ENCODE measurements at places on chromosomes 5 and 9.

GRCh38 chr5:67437905-67438845 is 241.6 kb upstream of the CD180 start:
- no peak for DNase-seq

DNA sequence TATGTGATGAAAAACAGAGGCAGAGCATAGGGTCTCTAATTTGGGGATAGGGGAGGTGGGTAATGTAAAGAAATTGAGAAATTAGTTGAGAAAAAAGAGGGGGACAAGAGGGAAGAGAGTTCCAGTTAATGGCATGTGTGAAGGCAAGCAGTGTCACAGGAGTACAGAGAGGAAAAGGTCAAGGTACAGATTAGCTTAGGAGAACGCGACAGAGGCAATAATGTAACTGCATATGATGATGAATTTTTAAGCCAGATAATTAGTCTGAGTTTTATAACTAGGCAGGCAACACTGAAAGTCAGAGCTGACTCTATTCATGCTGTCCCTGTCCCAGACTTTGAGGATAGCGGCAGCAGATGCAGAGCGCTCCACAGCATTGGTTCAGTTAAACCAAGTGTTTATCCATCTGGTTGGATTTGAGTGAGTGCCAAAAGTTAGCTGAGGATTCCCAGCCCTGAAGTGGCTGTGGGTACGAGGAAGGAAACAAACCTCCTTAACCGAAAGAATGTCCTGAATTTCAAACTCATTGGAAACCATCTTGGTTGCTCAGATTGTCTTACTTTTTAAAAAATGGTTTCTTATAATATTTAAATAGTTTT is 315.2 kb downstream of the ARHGAP26 start:
- no peak for DNase-seq

DNA sequence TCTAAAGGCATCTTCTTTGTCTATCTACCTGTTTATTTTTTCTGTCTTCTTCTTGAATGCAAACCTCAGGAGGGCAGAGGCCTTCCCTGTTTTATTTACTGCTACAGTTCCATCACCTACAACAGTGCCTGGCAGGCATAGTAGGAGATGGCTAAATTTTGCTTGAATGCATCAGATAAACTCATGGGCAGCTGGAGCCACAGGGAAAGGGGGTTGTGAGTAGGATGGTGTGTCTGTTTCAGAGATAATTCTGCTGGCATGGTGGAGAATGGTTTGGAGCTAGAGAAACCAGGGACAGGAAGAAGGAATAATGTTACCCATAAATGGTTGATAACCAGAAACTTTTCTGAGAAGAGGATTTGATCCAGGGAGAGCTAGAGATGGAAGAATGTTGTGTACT is 189.8 kb upstream of the BRINP1 start:
- DNase-seq: no peak

GRCh38 chr9:93500571-93501298 is 47.4 kb upstream of the FAM120AOS start:
- DNase-seq: no peak

DNA sequence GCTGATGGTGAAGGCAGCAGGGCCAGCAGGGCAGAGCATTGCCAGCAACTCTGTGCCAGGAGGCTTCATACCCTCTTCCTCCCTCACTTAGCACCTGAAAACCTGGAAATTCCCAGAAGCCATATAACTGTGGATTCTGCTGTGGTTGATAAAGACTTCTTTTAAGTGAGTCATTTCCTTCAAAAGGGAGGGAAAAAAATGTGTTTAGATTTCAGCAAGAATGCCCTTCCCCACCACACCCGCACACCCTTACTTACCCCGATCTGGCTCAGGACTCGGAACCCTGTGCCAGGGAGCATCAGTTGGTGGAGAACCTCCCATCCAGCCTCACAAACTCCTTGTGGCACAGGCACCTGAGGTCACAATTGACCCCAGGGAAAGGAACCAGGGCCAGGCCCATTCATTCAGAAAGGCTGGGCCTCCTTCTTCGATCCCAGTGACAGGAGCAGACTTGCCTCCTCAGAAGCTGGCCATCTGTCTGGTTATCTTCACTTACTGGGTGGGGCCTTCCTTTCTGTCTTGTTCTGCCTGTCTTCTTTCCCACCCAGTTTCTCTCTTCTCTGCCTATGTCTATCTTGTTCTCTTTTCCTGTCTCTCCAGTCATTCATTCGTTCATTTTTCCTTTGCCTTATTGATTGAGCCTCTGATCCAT is 62.6 kb downstream of the PLAC8L1 start:
- DNase-seq: no peak

DNA sequence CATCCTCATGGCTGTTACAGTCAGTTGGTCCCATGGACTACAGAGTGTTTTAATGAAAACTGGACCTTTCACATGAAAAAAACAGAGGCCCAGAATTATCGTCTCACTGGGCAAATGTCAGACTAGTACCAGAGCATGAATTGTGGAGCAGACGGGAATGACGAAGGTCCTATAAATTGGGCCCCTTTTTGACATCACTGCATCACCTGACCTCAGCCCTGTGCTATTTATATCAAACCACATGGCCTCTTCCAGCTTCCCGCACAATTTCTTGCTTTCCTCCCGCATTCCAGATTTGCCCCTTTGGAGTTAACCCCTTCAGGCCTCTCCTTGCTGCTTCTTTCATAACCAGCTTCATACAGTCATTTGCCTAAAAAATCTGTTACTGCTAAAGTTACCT is 301.7 kb downstream of the ATPSCKMT start:
- no peak for DNase-seq

All from stimulated activated CD8-positive, alpha-beta memory T cell treated with anti-CD3 and anti-CD28 coated beads, Interleukin-7, amount 100 ng/mL, for 1 hour (primary cell).